ENCODE measurements at places on chromosomes 11 and 22.

GRCh38 chr11:75705541-75705940, 12.1 kb upstream of the MOGAT2 start:
- no peak for DNase-seq

DNA sequence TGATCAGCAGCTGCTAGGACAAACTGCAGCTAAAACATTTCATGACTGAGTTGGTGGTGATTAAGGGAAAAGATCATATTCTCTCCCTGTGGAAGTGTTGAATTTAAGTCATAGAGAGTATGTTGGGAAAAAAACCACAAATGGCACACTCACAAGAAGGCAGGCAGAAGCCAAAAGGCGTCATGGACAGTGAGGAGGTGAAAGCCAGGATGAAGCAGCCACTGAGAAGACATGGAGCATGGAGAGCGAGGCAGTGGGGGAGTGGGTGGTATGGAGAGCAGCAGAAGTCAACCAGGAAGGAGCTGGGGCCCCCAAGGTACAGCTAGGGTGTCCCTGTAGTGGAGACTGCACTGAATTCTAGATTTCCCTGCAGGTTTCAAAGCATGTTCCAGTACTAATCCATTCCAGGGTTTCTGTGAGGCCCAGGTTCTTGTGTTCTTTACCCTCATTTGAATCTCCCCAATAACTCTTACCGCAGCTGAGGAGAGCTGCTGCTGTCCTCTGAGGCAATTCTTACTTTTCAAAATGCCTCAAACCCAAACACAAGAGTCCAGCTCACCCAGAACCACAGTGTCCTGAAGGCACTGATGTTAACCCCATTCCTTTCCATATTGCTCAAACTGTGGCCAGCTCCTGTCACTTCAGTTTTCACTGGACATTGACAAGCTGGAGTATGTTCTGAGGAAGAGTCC, 191.8 kb upstream of the E2F8 start:
- DNase-seq: peak; percentile 86

DNA sequence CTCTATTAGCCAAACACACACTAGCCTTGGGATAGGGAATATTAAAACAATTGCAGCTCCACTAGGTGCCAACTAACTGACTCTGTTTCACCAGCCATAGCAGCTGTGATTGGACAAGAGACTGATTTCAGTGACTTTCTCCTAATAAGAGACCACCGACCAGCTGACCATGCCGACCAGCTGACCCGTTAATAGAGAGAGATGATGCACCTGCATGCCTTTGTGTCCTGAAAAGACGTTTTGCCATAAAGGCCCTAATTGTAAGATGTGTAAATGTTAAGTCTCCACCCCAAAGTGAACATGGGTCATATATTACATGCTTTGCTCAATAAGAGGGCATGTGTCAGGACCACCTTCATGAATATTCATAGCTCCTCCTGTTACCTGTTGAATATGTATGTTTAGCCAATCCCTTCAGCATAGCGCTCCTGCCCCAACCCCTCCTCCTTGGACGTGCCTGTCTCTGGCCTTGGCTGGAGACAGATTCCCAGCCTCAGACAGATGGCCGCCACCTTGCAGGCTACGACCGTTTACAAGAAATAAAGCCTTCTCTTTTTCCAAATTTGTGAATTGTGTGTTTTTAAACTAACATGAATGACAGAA, 1.3 kb upstream of the NADSYN1 start:
- peak; percentile 67 for DNase-seq

- no peak for DNase-seq
These were observed 46.9 kb upstream of the SYT9 start for GRCh38 chr11:7204778-7205177.

DNA sequence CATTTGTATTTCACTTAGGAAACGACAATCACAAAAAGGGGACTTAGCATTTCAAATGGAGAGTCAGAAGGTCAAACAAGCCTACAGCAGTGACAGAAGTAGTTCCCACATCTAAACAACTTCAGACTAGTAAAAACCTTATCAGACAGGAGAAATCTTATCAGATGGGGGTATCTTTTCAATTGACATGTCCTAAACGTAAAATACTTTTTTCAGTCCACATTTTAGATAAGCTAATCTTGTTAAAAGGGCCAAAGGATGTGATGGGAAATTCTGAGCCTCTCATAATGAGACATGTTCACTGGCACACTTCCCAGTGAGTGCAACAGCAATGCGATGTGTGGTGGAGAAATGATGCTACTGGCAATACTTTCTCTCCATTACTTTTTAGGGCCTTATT, 2.4 kb downstream of the MAPK1 start:
- no peak for DNase-seq

DNA sequence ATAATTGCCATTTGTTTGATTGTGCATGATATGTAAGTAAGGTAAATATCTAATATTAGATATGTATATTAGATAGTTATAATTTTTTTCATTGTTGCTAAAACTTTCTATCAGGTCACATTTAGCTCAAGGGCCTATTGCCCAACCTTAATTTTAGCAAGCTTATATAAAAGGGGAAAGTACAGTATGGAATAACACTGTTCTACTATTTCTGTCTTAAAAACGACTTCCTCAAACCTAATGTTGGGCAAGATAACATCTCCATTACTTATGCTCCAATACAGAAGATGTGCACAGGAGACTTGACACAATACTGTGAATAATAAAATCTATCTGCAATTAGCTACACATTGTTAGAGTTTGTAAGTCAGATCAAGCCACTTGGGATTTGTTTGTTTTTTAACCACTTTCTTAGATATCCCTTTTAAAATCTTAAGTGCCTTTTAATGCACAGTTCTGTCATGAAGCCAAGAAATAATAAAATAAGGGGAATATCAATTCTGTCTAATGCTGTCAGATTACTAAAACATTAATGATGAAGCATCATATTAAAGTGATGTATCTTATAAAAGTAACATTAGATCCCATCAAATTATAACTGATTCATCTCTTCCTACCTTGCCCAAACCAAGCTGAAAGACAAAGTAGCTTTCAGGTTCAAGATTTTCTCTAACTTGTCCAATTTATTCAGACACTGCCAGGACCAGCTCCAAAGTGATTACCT, 98.1 kb downstream of the SIK3 start:
- no peak for DNase-seq

- no peak for DNase-seq
These were observed 59.0 kb downstream of the SYN3 start for GRCh38 chr22:32999039-32999815.

DNA sequence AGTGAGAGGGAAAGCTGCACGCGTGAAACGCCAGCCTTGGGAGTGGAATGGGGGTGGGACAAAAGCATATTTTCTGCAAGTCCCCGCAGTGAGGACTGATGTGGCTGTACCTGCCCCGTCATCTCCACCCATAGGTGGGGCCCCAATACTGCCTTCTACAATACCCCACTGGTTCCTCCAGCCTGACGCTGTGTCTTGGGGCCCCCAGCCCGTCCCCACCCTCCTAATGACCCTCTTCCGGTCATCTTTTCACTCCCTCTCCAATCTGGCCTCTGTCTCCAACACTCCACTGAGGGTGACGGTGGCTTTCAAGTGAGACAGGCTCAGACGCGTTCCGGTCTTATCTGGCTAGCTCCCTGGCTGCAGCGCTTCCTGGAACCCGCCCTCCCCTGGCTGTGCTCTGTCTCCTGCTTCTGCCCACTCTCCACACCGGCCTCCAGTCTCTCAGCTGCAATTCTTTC, 104.2 kb downstream of the MICAL3 start:
- DNase-seq: no peak

DNA sequence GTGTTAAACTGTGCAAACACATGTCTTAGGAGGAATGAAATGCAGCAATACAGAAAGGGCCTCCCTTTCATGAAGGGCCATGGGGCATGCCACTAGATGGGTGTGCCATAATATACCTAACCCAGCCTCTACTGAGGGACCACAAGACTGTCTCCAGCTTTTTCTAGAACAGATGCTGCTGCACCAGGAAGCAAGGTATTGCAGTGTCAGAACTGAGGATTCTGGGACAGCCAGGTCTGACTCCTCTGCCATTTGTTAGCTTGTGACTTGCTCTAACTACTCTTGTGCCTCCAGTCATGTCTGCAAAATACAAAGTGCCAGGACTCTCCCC, 53.2 kb downstream of the HIRA start:
- DNase-seq: no peak

- no peak for DNase-seq
These were observed 14.5 kb downstream of the SEPTIN3 start for GRCh38 chr22:41983513-41984405.

GRCh38 chr11:109062445-109062844, 359.5 kb upstream of the C11orf87 start:
- no peak for DNase-seq

- no peak for DNase-seq
These were observed 13.4 kb downstream of the PACSIN2 start for GRCh38 chr22:43001271-43002201.

DNA sequence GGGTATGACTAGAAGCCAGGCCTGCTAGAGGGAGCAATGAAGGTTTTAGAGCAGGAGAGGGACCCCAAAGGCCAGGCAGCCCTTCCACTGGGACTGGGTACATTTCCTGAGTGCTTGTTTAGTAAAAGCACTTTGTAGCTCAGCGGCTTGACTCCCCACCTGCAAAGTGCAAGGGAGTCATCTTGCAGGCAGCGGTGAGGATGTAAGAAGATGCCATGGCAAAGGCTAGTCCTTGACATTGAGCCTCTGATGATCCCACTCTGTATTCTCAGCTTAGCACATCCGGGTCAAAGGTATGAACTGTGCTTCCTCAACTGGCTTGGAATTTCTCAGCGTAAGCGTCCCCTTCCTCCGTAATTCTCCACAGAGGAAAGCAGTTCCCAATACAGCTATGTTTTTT, 3.1 kb upstream of the UBE2L3 start:
- no peak for DNase-seq

DNA sequence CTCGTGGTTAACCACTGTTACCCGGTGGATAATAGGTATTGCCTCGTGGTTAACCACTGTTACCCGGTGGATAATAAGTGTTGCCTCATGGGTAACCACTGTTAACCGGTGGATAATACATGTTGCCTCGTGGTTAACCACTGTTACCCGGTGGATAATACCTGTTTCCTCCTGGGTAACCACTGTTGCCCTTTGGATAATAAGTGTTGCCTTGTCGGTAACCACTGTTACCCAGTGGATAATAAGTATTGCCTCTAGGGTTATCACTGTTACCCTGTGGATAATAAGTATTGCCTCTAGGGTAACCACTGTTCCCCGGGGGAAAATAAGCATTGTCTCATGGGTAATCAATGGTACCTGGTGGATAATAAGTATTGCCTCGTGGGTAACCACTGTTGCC, 15.0 kb upstream of the NXPE4 start:
- no peak for DNase-seq

DNA sequence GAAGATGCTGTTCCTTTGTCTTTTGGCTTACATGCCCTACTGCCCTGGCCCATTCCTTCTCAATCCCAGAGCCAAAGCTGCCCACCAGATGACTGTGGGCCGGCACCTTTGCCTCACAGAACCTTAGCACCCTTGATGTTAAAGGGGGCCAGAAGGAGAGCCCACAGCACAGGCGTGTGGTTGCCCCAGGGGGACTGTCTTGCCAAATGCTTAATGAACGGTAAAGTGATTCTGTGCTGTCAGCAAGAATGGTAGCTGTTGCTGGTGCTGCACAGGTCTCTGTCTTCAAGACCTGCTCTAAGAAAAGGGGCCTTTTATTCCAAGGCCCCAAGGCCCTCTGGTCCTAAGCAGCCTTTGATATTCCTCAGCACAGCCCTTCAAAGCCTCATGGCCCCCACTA, 113.3 kb downstream of the MORC2 start:
- DNase-seq: no peak

GRCh38 chr11:61757213-61757862, 4.9 kb downstream of the MYRF start:
- no peak for DNase-seq

GRCh38 chr11:36311926-36312595, 16.0 kb downstream of the PRR5L start:
- DNase-seq: no peak

DNA sequence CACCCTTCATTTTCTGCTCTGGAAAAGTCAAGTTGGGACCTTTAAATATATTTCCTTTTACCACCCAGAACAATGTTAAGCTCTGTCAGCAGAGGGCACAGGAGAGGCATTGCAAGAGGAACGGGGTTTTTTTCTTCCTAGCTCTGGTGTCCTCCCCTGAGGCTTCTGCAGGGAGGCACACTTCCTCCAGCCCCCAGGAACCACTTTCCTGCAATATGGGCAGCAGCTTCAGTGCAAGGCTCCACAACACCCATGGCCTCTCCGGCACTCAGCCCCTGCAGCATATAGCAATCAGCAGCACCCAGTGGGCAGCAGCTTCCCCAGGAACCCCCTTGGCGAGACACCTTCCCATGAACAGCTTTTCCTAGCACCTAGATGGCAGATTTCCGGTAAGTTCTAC, 101.4 kb downstream of the SYT9 start:
- peak; percentile 70 for DNase-seq

DNA sequence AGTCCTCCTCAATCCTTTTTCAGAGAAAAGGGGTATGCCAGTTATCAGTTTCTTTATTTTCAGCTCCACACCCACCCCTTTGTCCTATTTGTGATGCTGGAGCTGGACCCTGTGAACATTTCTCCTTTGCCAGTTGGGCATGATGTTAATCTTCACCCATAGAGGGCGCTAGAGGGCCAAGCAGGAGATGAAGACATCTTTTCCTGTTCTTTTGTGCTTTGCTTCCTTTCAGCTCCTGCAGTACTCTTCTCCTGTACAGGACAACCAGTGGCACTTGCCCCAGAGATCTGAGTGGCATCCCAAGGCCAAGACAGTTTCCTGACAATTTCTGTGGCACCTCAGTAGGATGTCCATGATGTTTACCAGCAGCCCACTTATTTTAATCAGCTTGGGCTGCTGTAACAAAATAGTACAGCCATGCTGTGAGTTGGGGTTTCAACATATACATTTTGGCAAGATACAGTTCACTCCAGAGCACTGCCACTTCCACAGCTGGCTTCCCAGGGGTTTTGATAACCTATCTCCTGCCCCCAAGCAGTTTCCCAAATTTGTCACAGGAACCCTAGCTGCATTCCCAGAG, 4.6 kb downstream of the SAA2 start:
- peak; percentile 84 for DNase-seq

GRCh38 chr22:20191000-20191515, 40.2 kb upstream of the CCDC188 start:
- no peak for DNase-seq

GRCh38 chr11:109547356-109548027, 125.5 kb downstream of the C11orf87 start:
- no peak for DNase-seq

- no peak for DNase-seq
These were observed 85.6 kb downstream of the INTS4 start for GRCh38 chr11:77908835-77909234.

All from NAMALWA (cell line).